Iris pigment epithelial cell (primary cell): ENCODE measurements at places on chromosomes 11 and 22.

- no peak for DNase-seq
Measured at GRCh38 chr22:42419243-42419881, 12.8 kb downstream of the NFAM1 start.

- DNase-seq = peak; percentile 65
Measured at GRCh38 chr11:64000026-64000739, 13.9 kb downstream of the OTUB1 start.

DNA sequence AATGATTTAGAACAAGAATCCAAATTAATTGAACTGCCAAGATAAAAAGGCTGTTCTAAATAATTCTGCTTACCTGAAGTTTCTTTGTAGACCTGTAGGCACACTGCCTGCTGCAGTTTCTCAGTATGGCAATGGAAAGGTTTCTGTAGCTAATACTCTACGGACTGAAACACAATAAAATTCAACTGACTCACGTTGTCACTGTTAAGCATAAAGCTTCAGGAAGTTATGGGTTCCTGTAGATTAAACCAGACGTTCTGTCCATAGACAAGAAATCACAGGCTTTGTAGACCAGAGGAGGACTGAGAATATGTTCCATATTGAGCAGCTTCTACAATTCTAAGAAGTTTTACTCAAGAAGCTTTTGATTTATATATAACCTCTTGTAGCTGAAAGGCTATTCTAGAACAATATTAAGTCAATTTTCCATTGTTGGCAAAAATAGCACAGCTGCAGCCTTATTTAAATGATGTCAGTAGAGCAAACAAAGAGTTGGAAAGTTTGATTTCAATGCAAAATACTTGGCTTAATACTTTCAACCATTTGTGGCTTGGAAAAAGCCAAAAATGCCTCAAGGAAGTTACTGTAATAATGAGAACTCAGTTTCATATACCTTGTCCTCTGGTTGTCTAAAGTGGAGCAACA, at the start of gene GLYATL2:
Gene GLYATL2 (minus strand): TSS at position 344 of the 645 bp plus-strand sequence. CDS start 5,092 bp downstream, outside the sequence.
- DNase-seq = no peak

GRCh38 chr11:61959114-61959513, 8.3 kb downstream of the FTH1 start:
- no peak for DNase-seq

DNA sequence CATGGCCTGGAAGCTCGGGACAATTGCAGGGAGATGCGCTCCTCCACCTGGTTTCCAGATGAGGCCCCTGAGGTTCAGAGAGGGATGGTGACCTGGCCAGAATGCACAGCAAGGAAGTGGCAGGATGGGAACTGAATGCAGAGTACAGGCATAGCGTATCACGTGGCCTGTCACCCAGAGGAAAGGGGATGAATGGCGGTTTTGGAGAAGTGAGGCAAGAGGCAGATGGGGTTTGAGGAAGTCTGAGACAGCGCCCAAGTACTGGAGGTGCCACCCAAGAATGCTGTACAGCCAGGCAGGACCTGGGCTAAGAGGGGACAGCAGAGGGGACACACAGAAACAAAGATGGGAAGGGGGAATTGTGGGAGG, 4.9 kb downstream of the RAB3IL1 start:
- DNase-seq = no peak

GRCh38 chr11:11334607-11335006, 18.4 kb downstream of the CSNK2A3 start:
- no peak for DNase-seq

- no peak for DNase-seq
Measured at GRCh38 chr22:48181263-48181955, 1419.0 kb downstream of the TBC1D22A start.

- no peak for DNase-seq
Measured at GRCh38 chr22:33459137-33459536, 401.0 kb upstream of the SYN3 start.
